ENCODE measurements at places on chromosomes 4 and X.

DNA sequence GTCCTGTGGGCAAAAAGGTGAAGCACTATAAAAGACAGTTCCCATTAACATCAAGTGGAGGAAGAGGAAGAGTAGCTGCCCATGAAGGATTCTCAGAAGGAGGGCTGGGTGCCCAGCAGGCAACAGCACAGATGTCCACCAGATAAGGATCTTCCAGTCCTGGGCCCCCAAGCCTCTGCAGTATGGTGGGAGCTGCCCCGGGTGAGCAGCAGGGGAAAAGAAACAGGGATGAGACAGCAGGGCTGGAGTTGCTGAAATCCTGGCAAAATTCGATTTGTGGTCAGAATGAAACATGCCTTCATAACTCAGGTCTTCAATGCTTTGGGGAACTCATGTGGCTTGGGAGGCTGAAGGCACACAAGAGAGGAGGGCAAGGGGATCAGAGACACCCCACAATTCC is 94.6 kb downstream of the RASL11B start:
- no peak for DNase-seq

- peak; percentile 17 for DNase-seq
Measured at GRCh38 chr4:77994194-77994721, 62.9 kb upstream of the FRAS1 start.

DNA sequence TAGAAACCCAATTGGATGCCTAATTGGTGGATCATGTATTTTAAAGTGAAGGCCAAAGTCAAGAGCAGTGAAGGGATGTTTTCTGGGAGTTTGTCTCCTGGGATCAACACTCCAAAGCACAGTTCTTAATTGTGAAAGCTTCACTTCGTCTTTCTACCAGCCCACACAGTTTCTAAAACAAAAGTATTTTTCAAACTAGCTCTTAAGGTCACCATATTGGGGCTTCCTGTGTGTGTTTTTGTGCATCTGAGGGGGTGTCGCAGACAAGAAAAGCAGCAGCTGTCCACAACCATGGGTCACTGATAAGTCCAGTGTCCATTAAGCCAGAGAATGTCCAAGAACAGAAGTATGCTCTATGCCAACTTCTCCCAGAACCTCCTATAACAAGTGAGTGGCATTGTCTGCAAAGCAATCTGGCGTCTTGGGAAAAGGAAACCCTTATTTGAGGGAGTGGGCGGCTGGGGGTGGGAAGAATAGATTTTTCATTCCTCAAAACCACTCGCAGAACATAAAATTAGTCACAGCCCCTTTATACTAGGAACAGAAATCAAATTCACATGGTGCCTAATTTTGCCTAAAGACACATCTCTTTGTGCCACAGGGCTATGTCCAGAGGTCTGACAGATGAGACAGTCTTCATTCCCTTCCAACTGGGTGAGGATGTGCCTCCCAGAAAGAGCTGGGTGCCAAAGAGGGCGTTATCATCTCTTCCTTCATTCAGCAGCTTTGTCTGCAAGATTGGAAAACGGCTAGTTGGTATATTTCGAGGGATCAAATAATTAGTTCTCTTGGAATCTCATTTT is 610.4 kb downstream of the BCOR start:
- no peak for DNase-seq

DNA sequence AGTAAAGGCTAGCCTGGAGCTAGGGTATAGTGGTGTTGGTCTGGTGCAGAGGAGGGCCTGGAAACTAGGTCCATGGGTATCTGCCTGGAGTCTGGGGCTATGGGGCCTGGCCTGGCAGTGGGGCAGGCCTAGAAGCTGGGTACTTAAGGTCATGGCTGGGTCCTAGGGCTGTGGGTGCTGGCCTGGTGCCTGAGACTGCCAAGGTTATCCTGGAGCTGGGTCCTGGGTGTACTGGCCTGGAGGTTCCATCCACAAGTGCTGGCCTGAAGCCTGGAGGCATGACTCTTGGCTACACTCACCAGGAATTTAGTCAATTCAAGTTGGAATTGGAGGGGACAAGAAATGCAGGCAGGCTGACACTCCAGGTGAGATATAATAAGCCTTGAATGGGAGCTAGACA is 108.4 kb upstream of the ZCCHC13 start:
- DNase-seq, result no peak

- no peak for DNase-seq
Measured at GRCh38 chrX:154998204-154998880, 24.2 kb downstream of the F8 start.

DNA sequence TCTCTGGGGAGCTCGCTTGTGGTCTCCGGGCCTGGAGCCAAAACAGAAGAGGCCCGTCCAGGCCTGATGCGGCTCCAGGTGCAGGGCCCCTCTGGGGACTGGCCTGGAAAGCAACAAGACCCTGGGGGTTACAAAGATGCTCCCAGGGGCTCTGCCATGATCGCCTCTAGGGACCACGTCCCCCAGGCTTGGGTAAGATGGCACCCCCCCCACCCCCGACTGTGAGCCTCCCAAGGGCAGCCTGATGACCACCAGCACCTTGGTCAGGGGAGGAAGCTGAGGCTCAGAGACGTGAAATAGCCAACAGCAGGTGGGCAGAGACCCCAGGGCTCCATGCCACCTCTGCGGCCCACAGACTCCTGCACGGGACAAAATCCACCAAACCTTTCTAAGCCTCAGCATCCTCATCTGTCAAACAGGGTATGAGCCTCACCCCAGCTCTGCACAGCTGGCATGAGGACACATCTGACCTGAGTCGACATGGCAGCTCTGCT is 25.4 kb downstream of the C4orf50 start:
- DNase-seq, result no peak

DNA sequence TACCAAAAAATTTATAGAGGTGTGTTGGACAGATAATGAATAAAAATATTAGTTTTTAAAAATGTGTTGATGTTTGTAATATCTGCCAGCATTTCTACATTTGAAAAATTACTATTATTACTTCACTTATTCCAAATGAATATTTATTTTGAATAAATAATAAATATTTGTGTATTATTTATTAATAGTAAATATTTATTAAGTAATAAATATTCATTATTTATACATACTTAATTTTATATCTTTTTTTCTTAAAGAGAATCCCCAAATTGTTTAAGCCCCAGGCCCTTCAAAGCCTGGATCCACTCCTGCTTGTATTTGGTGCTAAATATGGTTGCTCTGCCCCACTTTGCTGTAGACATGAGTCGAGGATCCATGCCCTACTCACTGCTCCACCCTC is 60.5 kb upstream of the HOPX start:
- DNase-seq, result no peak

GRCh38 chr4:107155366-107155765 is 119.3 kb upstream of the DKK2 start:
- no peak for DNase-seq

DNA sequence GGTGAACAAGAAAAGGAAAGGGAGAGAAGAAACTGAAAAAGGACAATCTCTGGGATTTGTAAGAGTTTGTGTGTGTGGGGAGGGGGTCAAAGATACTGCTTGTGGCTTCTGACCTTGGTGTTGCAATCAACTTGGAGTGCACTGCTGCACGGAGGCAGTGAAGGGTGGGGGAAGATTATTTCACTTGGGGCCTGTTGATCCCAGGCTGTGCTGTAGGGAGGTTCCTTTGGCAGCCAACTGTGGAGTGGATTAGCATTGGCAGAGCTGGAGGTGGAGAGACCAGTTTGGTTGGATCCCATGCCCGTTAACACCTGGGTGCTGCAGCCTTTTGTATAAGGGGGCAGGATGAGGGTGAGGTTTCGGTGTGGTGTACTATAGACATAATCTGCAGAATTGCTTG is 38.2 kb downstream of the AFF1 start:
- no peak for DNase-seq

DNA sequence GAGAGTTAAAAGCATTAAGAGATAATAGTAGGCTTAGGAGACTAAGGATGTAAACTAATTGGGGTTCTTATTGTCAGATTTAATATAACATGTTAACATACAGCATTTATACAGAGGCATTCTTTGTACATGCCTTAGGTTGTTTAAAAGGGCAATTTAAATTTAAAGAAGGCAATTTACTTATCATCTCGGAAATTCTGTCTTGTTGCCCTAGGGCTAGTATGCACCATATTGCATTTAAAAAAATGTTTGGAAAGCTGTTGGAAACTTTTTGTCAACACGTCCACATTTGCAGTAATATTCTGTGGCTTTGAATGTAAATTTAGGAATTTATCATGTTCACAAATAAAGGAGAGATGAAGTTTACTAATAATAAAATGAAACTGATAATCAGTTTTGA is 25.5 kb downstream of the GALNT7 start:
- no peak for DNase-seq

GRCh38 chrX:13937370-13938050 is 92.2 kb downstream of the GEMIN8 start:
- no peak for DNase-seq

DNA sequence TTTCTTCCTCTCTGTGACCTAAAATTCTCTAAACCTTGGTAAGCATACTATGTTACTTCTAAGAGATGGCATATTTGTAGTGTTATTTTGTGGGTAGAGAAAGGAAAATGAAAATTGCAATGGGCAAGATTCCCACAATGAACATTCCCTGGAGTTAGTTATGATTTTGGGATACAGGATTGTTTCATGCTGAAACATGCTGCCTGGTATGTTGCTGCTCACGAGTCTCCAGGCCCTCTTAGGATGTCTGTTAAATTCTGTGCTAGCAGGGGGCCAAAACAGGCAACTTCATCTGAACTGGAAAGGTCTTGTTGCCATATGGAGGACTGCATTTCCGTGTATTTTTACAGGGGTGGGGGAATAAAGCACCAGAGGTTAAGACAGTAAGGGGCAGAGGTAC is 18.9 kb upstream of the MSMO1 start:
- DNase-seq, result no peak

DNA sequence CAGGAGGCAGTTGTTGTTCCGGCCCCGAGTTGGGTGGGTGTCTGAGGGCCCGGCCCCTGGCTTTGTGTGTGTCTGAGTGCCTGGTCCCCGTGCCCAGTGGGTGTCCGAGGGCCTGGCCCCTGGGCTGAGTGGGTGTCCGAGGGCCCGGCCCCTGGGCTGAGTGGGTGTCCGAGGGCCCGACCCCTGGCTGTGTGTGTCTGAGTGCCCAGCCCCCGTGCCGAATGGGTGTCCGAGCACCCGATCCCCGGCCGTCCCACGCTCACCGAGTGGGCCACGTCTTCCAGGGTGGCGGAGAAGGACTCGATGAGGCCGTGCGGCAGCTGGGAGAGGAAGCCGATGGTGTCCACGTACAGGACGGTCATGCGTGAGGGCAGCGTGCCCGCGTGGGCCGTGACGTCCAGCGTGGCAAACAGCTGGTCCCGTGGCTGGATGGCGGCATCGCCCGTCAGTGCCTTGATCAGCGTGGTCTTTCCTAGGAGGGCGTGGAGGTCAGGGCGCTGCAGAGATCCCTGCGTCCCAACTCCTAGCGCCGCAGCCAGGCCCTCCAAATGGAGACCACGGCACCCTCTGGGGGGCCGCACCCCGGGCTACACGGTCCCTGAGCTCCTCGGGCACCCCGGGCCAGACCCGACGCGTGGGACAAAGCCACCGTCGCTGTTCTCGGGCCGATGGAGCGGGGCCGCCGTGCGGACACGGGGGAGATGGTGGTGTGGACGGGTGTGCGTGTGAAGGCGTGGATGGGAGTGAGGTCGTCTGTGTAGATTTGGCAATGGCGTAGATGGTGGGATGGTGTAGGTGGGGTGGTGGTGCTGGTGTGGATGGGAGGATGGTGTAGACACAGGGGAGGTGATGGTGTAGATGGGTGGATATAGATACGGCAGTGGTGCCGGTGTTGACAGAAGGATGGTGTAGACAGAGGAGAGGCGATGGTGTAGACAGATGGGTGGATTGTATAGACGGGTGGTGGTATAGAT is 7.2 kb downstream of the GTPBP6 start:
- no peak for DNase-seq

DNA sequence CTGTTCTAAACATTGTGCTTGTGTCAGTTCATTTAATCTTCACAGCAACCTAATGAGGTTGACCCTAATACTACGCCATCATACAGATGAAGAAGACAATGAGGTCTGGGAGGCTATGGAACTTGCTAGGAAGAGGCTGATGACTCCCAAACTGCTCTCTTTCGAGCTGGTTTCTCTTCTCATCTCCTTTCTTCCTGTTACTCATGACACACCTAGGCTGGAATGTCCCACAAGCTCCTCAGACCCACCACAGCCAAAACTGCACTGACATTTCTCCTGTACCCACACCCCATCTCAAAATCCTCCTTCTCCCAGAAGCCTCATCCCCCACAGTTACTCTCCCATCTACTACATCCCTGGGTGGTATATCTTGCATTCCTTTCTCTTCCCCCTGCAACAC is 27.4 kb upstream of the PJA1 start:
- no peak for DNase-seq

- DNase-seq, result peak; percentile 16
Measured at GRCh38 chr4:15233264-15233597, 194.6 kb upstream of the C1QTNF7 start.

DNA sequence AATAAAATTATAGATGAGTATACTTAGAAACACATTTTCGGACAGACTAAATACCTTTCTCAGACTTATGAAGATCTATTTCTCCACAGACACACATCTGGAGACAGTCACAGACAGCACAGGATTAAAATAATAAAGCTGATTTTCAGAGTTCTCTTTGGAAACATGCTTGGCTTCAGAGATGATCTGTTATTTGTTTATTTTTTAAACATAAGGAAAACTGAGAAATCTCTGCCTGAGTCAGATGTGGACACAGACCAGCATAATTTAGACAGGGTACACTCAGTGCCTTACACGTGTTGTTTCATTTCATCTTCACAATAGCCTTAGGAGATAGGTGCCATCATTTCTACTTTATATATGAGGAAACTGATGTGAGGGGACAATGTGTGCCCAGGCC is 92.1 kb downstream of the SLC9A7 start:
- no peak for DNase-seq

- DNase-seq, result peak; percentile 70
Measured at GRCh38 chr4:127965803-127966175, 583 bp downstream of the ABHD18 start.

- no peak for DNase-seq
Measured at GRCh38 chr4:98098764-98099163, 44.5 kb downstream of the STPG2 start.

DNA sequence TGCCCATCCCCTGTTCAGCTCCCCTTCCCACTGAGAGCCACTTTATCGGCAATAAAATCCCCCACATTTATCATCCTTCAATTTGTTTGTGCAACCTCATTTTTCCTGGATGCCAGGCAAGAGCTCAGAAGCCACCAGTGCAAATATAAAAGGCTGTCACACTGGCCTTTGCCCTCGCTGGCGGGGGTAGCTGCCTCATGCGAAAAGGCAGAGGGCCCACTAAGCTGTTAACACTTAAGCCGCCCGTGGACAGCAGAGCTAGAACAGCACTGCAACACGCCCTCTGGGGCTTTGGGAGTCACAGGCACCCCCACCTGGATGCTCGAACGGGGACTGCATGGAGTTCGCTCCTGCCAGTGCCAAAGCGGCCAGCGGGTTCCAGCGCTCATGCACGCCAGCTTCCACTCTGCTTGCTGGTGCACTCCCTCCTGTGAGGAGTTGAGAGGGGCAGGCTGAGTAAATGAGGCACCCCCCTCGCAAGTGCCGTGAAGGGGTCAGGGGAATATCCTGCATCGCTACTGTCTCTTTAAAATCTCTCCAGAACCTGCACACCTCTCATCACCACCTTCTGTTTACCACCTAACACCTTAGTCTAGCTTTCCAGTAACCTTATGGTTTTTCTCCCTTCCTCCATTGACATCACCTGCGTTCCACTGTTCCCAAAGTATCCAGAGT is 99.5 kb downstream of the SORBS2 start:
- DNase-seq, result no peak
